LHCN-M2 (cell line): ENCODE measurements at places on chromosomes 1 and 21. TPM values are rescaled to one million over a fixed set of nuclear protein-coding genes. Genes with fewer than 3 reads are reported as not detected.

The IGSF21 gene
- not detected in 2 replicates for total RNA-seq

The IVL gene
- not detected in 2 replicates for total RNA-seq

The PDXK gene
- 47.6 and 59.9 TPM in 2 replicates for total RNA-seq

The PAQR6 gene
- total RNA-seq: 0.83 and 1.8 TPM in 2 replicates

The FAM78B gene
- 0.13 and 0.23 TPM in 2 replicates for total RNA-seq

The COL9A2 gene
- total RNA-seq: not detected in 2 replicates

The LCE3D gene
- 0.32 and 0.69 TPM in 2 replicates for total RNA-seq

The PRR9 gene
- not detected in 2 replicates for total RNA-seq

The CELA3A gene
- not detected in 2 replicates for total RNA-seq

The TCHH gene
- 0.06 TPM in 1 of 2 replicates, not detected in the other for total RNA-seq

The LCE2A gene
- not detected in 2 replicates for total RNA-seq

The RYR2 gene
- 0.06 TPM in 1 of 2 replicates, not detected in the other for total RNA-seq

The C8A gene
- not detected in 2 replicates for total RNA-seq
